Activated CD4-positive, alpha-beta T cell treated with anti-CD3 and anti-CD28 coated beads, Interleukin-2, amount 50 U/mL, for 48 hours (primary cell): ENCODE measurements at places on chromosomes 4 and X.

GRCh38 chrX:97039363-97040029, 155.8 kb downstream of the RPA4 start:
- DNase-seq = peak; percentile 18

DNA sequence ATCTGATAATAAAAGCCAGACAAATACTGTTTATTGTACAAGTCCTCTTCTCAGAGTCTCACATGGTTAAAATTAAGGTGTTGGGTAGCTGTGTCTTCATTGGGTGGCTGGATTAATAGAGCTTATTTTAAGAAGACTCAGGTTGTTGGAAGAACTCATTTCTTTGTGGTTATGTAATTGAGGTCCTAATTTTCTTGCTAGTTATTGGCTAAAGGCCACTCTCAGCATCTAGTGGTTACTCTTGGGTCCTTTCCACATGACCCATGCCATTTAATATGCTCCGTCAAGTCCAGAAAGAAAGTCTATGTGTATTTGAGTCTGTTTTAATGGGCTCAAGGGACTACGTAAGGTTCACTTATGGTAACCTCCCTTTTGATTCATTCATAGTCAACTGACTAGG, 1668.6 kb upstream of the AGA start:
- no peak for DNase-seq

- DNase-seq = no peak
Measured at GRCh38 chrX:41758401-41758800, 34.4 kb downstream of the GPR82 start.

DNA sequence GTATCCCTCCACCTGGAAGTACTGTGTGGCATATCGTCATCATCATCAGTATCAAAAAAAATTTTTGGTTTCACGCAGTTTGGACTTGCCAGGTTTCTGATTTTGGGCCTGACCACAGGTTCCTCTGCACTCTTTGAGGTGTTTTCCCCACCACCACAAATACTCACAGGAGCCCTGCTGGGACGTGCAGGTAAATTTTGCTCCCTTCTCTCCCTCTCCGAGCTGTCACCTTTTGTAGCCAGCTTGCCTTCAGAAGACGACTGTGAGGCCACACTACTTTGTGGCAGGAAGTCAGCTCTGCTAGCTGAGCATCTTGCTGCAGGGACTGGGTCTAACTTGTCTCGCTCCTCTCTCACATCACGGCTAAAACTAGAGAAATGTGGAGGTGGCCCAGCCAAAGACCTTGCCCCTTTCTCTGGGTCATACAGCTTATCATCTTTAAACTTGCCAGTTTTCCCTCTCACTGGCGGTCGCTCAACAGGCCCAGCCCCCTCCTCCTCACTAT, 2.8 kb downstream of the PJA1 start:
- no peak for DNase-seq

DNA sequence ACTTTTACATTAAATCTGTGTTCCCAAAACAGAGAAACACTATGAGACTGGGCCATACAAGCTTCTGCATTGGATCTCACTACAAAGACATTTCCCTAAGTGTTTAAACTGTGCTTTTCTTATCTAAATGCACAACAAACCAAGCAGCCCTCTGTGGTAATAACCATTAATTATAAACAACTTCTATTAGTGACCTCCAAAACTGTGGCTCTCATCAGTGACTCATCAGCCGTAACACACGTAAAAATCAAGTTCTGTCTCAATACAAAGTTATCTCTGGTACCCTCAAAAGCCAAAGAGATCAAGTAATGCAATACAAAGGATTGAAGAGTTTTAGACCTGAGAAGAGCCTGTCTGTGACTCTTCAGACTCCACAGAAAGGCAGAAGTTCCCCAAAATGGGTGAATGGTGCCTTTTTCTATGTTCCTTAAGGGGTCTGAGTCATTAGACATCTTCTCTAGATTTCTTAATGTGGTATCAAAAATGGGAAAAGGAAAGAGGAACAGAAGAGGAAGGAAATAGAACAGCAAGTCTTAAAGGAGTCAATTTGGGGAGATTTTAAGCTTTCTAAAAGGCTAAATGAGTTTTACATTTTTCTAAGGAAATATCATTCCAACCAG, 189.8 kb upstream of the PPP1R2C start:
- no peak for DNase-seq

DNA sequence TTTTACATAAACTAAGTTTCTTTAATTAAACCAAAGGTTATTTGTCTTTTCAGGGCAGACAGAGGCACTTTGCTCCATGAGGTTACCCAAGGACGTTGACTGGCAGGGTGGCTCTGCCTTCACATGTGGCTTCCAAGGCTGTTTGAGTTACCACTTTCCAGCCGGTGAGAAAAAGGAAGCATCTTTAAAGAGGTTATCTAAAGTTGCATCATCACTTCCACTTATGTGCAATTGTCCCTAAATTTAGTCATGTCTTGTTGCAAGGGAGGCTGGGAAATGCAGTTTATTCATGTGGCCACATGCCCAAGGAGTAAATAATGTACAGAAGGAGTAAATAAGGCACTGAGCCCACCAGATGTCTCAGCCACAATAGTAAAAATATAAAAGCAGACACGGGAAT, 29.0 kb upstream of the RAP1GDS1 start:
- no peak for DNase-seq

- no peak for DNase-seq
Measured at GRCh38 chr4:113293043-113293560, 243.6 kb downstream of the ANK2 start.
